Activated CD4-positive, alpha-beta T cell treated with anti-CD3 and anti-CD28 coated beads, Interleukin-2, amount 10 ng/mL, durations not matched to agents 24 days and 14 days (primary cell): ENCODE measurements at places on chromosomes 7 and 10.

GRCh38 chr7:79512261-79512660 lies 58.8 kb upstream of the MAGI2 start:
- no peak for DNase-seq

DNA sequence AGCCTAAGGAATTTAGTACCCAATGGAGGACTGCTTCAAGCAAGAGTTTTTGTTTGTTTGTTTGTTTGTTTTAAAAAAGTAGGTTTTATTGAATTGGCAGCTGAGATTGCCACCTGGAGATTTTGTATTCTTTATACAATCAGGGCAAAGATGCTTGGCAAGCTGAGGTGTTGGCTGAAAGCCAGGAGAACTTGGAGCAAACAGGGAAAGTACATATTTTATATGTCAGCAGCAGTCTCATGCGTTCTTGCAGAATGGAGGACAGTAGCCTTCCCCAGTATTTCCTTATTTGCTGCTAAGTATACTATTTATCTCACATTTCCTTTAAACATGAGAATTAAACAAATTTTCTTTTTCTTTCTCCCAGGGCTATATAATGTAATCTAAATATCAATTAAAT lies 22.6 kb upstream of the ICA1 start:
- DNase-seq, result no peak

- no peak for DNase-seq
Observed at GRCh38 chr10:133185916-133186315, 25.9 kb downstream of the KNDC1 start.

DNA sequence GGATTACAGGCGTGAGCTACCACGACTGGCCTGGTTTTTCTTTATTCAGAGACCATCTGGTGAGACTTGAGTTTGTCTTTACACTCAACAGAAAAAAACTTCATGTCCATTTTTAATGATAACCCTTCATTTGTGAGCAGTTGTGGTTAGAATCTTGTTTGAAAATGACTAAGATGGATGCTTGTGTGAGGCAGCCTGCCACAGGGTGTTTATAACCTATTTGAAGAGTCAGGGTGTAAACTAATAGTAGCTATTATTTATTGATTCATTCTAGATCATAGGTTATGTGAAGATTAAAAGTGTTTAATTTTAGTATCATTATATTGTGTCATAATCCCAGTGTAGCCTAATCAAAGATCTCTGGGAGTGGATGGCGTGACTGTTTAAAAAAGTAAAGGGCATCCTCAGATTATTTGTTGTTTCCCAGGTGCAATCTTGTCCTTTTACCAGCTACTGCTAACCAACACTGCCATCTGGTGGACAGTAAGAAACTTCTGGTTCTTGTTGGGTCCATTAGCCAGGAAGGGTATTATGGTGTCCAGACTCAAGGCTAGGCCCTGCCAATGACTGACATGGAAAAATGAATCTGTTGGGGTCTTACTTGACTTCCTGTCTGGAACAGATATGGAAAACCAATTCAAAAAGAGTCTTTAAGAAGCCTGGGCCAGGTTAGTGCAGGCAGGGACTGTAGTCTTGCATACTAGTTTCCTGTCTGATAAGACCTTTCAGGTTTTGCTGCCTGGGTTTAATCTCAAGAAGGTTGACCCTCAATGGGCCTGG lies 24.9 kb downstream of the NRBF2 start:
- DNase-seq, result peak; percentile 84

- peak; percentile 93 for DNase-seq
Observed at GRCh38 chr7:5704534-5704922, 76.9 kb downstream of the RNF216 start.

DNA sequence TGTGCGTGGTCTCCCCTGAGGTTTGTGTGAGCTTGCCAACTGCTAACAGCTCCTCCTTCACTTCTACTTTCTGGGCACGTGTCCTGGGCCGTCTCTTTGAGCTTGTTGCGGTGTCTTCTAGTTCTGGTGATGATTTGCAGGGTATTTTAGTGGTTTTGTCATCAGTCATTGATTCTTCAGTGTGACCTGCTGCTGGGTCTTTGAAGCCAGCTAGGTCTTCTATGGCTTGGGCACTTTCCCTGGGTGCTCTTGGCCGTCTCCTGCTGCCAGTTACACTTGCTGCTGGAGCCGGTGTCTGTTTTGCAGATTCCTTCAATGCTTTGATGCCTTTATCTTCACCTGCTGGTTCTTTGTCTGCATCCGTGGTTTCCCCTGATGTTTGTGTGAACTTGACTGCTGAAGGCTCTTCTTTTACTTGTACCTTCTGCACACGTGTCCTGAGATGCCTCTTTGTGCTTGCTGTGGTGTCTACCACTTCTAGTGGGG lies 23.0 kb downstream of the MKI67 start:
- DNase-seq, result peak; percentile 65

GRCh38 chr7:19001854-19002253 lies 115.6 kb downstream of the TWIST1 start:
- no peak for DNase-seq

GRCh38 chr10:80493522-80494051 lies 39.5 kb downstream of the TSPAN14 start:
- DNase-seq, result peak; percentile 74

DNA sequence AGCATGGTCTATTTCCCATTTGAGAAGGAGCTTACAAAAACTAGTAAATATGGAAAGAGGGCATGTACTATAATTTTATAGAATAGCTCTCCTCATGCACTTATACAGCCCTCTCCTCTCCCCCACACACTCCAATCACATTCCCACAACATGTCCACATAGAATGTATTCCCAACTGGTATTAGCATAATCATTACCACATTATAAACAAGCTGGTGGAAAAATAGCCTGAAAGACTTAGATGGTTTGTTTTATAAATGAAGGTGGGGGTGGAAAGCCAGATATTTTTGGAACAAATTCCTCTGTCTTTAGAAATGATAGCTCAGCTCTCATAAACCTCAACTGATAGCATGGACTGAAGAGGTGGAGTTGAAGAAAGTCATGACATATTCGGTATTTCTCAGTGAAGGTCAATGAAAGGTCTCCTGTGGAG lies 410.1 kb downstream of the SUGCT start:
- no peak for DNase-seq

DNA sequence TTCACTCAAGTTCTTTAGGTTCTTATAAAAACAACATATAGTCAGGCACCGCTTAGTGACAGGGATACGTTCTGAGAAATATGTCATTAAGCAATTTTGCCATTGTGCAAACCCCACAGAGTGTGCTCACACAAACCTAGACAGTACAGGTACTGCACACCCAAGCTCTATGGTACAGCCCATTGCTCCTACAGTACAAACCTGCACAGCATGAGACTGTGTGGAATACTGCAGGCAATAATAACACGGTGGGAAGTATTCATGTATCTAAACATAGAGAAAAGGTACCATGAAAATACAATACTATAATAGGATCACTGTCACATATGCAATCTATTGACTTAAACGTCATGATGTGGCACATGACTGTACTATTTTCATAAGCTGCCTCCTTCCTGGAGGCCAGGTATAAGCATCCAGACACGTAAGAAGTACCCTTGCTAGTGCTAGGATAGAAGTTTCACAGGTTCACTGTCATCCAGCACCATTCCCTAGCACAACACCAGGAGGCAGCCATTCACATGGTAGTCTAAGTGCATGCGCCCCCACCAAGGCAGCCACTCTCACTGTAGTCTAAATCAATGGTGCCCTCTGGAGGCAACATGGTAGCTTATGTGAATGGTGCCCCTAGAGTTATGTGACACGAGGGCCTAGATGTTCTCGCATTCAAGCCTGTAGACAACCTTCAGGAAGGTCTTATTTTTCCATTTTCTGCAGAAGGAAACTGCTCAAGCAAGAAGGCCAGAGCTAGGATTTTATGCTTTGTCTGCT lies 98.5 kb downstream of the ARHGAP22 start:
- peak; percentile 60 for DNase-seq

- DNase-seq, result no peak
Observed at GRCh38 chr7:139813689-139814088, 15.4 kb upstream of the TBXAS1 start.

- no peak for DNase-seq
Observed at GRCh38 chr10:110701617-110701971, 57.5 kb downstream of the RBM20 start.

GRCh38 chr10:128498746-128499145 lies 372.5 kb upstream of the MKI67 start:
- no peak for DNase-seq

GRCh38 chr7:15856311-15856710 lies 169.8 kb upstream of the MEOX2 start:
- no peak for DNase-seq

- no peak for DNase-seq
Observed at GRCh38 chr10:122530177-122530576, 30.4 kb upstream of the DMBT1 start.

GRCh38 chr10:88848499-88848898 lies 3.1 kb downstream of the ANKRD22 start:
- DNase-seq, result no peak

DNA sequence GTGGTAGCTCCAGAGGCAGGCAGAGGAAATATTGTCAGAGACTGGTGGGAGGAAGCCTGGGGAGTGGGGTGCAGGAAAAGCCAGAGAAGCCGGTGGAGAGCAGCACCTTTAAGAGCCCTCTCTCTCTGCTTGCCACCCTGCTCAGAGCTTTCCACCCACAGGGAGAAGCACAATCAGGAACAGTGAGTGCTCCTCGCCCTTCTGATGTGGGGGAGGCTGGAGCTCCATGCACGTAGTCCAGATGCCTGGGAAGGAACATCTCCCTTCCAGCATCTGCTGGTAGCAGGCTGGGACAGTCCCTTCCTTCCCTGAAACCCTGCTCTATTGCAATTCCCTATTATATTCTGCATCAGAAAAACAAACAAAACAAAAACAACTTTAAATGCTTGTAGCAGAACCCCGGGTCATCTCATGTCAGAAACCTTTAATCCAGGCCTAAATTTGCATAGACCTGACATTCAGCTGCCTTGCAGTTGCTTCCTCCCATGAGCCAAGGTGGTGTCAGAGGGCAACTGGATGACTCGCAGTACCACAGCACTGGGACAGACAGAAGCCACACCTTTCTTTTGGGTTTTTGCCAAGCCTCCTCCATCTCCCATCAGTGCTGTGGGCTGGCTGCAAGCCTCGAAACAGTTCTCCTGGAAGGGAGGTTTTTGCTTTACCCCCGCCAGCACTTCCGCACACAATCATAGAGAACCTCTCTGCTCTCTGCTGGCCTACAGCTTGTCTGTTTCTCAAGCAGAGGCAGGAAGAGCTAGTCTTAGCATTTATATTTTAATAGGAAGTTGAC lies 13.1 kb downstream of the AVPI1 start:
- DNase-seq, result no peak

DNA sequence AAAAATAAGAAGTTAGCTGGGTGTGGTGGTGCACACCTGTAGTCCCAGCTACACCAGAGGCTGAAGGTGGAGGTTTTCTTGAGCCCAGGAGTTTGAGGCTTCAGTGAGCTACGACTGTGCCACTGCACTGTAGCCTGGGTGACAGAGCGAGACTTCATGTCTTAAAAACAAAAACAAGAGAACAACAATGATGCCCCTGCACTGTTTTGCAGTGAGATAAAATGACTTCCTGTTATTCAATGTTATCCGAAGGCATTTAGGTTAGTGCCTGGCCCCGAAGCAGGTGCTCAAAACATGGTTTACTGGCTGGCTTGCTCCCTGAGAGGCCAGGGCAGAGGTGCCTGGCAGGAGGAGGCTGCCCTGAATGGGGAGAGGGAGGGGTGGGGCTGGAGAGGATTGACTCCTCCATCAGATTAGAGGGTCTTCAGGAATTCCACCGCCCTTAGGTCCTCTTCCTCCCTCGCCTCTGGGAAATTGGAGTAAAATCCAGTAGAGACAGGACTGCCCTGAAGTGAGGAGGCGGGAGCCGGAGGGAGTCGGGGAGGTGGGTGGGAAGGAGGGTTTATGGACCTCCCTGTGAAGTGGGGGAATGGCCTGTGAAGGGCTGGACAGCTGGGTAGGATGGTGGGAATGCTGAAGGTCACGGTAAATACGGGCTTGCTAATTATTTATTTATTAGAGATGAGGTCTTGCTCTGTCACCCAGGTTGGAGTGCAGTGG lies 6.8 kb upstream of the CLDN4 start:
- no peak for DNase-seq

DNA sequence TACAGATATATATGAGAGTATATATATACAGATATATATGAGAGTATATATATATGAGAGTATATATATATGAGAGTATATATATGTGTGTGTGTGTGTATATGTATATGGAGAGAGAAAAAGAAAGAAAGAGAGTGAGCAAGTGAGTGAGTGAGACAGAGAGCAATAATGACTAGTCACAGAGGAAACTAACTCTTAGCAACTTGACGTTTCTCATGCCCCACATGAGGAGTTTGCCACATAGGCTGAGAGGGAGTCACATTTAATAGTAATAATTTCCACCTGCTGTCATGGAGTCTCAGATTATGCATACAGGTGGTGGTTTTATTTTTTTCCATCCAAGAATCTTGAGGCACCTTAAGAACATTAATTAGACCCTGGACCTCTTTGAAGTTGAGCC lies 199.9 kb downstream of the GATA3 start:
- no peak for DNase-seq

DNA sequence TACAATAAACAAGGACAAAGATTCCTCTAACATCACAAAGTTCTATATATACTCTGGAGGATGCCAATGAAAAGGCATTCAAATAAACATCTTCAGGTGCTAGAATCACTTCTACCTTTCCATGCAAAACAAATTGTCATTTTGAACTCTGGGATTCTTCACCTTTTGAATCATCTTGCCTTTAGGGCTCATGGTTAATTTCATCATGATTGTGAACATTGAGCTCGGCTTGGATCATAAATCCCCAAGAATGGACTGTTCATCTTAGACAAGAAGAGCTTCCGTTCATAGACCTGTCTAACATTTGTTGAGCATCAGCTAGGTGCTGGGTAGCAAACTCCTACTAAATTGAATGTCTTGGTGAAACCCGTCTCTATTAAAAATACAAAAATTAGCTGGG lies 212.2 kb downstream of the TNS3 start:
- no peak for DNase-seq

DNA sequence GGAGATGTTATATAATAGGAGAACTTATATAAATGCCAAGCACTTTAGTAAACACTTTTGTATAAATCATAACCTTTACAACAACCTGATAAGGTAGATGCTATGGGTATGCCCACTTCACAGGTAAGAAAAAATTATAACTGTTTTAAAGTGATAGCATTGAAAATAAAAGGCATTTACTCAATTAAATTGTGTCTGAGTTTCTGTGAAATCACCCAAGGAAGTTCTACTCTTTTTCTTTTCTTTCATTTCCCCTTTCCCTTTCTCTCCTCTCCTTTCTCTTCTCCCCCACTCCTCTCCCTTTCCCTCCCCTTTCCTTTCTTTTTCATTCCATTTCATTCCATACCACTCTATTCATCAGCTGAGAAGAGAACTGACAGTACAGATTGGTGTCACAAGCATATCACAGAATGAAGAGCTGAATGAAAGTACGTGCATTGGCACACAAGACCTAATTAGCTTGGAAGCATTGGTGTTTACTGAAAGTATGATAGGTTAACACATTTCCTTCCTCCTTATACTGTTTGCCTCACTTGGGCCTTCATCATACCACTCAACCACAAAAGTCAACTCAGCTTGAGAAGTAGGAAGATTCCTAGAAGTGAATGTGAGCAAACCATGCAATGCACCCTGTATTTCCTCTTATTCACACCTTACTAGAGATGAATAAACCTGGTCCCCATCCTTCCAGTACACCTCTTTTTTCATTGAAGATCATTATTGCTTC lies 117.9 kb upstream of the AGR3 start:
- peak; percentile 76 for DNase-seq
